RKO (cell line): ENCODE measurements at places on chromosomes 2 and 18.

- DNase-seq, result no peak
Observed at GRCh38 chr2:46559261-46559660, 79.9 kb downstream of the TMEM247 start.

- peak; percentile 42 for DNase-seq
Observed at GRCh38 chr2:68044099-68044498, 18.7 kb downstream of the C1D start.

DNA sequence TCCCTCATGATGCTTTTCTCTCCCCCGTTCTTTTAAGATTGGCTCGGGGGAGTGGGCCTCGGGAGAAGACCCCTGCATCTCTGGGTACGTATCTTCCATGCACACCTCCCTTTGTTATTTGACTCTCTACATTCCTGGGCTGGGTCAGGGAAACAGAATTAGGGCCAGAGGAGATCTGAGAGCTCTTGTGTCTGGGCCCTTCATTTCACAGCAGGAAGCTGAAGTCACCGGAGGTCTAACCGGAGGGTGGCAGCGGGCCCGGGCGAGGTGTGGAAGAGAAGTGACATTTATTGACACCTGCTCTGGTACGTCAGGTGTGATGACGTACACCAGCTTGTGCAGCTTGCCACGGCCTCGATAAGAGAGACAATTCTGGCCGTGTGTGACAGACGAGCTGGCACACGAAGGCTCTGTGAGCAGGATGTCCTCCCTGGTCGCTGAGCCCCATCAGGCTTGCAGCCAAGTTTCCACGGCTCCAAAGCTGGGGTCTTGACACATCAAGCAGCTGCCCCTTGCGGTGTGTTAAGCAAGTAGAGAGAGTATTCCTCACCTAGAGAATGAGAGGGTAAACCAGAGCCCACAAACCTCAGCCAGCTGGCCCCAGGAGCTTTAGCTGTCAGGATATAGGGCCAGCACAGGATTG lies 30.4 kb downstream of the TOGARAM2 start:
- DNase-seq, result no peak

DNA sequence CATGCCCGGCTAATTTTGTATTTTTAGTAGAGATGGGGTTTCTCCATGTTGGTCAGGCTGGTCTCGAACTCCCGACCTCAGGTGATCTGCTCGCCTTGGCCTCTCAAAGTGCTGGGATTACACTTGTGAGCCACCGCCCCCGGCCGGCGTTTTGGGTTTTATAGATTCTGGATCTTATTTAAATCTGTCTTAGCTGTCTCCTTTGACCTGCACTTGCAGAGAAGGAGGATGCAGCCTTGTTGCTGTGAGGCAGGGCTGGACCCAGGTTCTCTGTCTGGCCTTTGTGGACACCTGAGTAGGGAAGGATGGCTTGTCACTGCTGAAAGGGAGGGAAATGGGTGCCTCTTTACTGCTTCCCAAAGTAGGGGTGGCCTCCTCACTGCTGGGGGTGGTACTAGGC lies 83.0 kb upstream of the HS6ST1 start:
- DNase-seq, result no peak

DNA sequence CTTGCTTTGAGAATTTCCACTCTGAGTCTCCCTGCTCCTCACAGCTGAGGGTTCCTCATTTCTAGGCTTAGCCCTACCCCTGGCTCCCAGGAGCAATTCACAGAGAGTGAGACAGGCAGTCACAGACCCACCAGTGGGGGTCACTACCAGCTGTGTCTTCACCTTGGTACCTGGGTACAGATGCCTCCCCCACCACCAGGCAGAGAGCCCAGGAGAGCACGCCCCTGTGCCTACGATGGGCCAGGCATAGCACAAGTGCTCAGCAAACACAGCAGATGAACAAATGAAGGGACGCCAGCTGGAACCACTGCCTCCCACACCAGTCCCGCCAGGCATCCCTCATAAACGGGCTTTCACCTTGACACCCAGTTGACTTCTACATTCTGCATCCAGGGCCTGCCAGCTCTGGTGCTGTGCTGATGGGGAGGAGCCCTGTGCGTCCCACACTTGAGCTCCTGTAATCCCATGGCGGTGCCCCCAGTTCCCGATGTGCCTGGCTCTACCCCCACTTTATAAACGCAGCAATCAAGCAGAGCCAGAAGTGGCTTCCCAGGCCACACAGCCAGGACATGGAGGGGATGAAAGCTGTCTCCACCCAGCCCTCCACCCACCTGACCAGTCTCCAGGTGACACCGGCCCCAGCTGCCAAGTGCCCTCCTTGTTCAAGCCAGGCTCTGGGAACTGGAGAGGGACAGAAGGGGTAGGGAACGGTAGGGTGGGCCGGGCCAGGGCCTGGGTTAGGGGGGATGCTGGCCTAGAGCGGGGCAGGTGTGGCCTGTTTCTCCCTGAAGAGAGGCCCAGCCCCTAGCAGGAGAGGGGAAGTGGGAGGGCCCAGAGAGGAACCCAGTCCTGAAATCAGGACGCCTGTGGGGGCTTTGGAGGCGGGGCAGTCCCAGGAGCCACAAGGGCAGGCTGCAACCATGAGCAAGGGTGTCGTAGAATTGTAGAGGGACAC lies 42.5 kb downstream of the SCTR start:
- DNase-seq, result no peak

DNA sequence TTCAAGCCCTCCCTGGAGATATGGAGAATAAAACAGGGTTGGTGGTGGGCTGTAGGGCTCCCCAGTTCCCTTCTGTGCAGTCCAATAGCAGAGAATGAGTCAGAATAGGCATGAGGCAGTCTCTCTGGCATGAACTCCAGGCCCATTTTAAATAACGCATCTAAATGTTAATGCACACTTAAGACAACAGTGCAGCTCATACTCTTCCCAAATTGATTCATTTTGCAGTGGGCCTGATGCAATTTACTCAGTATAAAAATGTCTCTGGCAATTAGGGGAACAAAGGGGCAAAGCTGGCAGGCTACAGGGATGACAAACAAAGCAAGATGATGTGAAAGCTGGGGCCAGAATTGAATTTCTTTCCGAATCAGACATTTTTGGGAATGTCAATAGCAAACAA lies 402.8 kb downstream of the CLIP4 start:
- DNase-seq, result no peak
